GM12878 (cell line): ENCODE measurements at places on chromosomes 5 and 9. TPM values are rescaled to one million over a fixed set of nuclear protein-coding genes. Genes with fewer than 3 reads are reported as not detected.

The ISL1 gene
- total RNA-seq = not detected in 2 replicates

The SH3RF2 gene
- 0.15 and 0.19 TPM in 2 replicates for total RNA-seq

The PCDHGB7 gene
- total RNA-seq = 1.3 and 1.5 TPM in 2 replicates

The FOXD4L4 gene
- 0.24 and 0.36 TPM in 2 replicates for total RNA-seq

The TMEM171 gene
- not detected in 2 replicates for total RNA-seq

The DMRT3 gene
- total RNA-seq = not detected in 2 replicates
